Mucosa of descending colon (tissue), 3 donors: ENCODE measurements at places on chromosomes 7 and 10.

GRCh38 chr10:116410351-116410750 is 17.3 kb upstream of the PNLIPRP3 start:
- no peak for DNase-seq

- DNase-seq: no peak
Observed at GRCh38 chr7:45290880-45291279, 133.3 kb downstream of the RAMP3 start.

DNA sequence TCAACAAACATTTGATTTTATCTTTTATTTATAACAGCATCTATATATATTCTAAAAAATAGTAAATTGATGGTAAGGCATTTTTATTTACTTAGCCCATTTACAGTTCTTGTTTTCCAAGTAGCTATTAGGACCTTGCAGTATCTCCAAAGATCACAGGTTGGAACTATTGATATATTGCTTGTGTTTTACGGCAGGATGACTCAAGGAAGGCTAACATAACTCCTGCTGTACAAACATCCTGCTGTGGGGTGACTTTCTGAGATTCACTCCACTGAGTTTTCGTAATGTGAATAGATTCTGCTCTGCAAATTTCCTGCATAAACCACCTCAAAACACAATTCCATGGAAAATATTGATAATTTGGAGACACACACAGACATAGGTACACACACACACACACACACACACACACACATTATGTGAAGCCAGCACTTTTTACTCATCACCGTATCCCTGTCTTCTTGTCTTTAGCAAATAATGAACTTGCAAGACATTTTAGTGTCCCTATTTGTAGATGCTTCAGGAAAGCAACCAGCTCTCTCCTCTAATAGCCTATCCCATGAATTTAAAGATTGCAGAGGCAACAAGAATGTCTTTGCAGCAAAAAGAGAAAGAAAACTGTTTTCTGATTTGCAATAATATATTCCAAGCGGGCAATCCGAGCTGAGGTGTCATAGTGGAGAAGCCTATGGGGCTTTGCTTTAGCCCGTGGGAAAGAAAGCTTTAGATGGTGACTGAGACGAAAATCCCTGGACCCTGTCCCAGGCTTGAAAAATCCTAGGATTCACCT is 722 bp downstream of the AGR2 start:
- DNase-seq: no peak

DNA sequence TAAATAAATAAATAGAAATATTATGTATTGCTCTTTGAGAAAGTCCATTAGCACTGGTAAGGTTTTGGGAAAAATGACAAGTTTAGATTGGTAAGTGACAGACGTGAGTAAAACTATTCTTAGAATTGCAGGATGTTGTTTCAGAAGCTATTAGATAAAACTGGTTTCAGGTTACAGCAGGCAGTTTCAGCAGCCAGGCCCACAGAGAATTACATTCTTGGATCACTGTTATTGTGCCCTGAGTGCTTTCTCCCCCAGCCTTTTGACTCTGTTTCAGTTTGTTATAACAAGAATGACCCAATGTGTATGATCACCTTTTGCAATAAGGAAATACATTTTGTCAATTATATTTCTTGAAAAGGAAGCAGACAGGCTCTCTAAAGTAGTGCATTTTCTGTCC is 86.5 kb downstream of the DKK1 start:
- DNase-seq: no peak

- no peak for DNase-seq
Observed at GRCh38 chr7:141792526-141792925, 2.5 kb downstream of the TAS2R5 start.

DNA sequence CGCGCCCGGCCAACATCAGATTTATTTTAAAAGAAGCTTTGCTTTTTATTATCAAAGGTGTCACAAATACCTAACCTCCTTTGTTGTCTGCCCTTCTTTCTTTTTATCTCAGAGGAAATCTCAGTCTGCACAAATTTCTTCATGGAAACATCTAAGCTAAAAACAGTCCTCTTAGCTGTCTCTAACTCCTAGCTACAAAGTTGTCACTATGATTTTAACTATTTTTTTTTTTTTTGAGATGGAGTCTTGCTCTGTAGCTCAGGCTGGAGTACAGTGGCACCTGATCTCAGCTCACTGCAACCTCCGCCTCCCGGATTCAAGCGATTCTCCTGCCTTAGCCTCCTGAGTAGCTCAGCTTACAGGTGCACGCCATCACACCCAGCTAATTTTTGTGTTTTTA is 7.3 kb downstream of the TRA2A start:
- no peak for DNase-seq

- DNase-seq: no peak
Observed at GRCh38 chr7:68031180-68031943, 1034.7 kb downstream of the TYW1 start.

DNA sequence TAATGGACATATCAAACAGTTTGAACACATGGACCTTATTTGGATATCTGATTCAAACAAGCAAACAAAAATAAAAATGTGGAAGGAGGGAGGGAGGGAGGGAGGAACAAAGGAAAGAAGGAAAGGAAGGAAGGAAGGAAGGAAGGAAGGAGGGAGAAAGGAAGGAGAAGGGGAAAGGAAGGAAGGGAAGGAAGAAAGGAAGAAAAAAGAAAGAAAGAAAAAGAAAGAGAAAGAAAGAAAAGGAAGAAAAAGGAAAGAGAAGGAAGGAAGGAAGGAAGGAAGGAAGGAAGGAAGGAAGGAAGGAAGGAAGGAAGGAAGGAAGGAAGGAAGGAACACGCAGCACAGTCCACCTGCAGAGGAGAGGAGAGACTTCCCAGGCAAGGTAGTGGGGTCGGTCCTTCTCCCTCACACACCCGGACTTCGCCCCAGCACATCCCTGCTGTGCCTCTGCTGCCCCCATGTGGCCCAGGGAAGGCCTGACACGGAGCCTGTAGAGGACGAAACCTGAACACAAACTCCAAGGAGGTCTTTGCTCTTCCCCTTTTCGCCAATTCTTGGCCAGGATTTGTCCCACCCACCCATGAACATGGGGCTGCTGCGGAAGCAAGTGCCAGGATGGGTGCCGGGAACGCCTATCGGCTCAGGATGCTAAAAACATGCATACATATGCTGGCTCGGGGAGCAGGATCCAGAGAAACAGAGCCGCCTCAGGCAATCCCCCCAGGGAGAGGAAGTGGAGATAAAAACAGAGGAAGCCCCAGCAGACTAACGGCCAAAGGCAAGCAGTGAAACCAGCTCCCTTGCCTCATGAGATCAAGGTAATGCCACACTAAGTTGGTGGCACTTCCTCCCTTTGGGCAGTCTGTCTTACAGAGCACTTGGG is 52.3 kb upstream of the DGKI start:
- peak; percentile 87 for DNase-seq
